Omental fat pad (tissue), 4 donors: ENCODE measurements at places on chromosomes 2 and 18.
A peak's percentile ranks its signal among the peaks of the same experiment; 100 is the strongest.

DNA sequence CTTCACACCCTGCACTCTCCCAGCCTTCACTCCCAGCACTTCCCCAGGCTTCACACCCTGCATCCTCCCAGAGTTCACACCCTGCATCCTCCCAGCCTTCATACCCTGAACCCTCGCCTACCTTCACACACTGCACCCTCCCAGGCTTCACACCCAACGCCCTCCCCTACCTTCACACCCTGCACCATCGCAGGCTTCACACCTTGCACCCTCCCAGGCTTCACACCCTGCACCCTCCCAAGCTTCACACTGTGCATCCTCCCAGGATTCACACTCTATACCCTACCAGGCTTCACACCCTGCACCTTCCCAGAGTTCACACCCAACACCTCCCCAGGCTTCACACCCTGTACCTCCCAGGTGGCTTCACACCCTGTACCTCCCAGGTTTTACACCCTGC is 448.7 kb upstream of the MYT1L start:
- DNase-seq, result no peak

GRCh38 chr2:236158969-236159777 is 9.0 kb downstream of the GBX2 start:
- DNase-seq, result no peak

DNA sequence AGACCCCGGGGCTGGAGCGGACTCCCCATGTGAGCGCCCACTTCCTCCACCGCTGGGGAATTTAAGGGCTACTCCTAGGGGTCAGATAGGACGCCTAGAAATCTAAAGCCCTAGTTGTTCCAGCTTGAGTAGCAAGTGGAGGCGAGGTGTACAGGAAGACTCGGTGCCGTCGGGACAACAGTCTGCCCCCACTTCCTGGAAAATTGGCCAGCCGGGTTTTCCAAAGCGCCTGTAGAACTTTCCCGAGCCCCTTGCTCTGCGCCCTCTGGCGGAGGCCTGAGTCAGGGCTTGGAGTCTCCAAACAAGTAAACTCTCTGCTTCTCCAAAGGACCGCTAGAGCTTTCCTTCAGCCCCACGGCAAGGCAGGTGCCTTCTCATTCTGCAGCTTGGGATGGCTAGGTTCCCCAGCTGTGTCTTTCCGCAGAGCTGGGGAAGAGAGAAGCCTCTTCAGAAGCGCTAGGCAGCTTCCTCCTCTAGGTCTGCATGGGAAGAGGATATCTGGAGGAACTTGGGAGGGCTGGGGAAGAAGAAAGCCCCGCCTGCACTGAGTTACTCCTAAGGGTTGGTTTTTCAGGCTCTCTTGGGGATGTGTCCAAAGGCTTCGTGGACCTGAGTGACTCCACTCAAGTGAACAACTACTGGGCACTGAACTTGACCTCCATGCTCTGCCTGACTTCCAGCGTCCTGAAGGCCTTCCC is 681 bp downstream of the SPR start:
- peak; percentile 79 for DNase-seq

DNA sequence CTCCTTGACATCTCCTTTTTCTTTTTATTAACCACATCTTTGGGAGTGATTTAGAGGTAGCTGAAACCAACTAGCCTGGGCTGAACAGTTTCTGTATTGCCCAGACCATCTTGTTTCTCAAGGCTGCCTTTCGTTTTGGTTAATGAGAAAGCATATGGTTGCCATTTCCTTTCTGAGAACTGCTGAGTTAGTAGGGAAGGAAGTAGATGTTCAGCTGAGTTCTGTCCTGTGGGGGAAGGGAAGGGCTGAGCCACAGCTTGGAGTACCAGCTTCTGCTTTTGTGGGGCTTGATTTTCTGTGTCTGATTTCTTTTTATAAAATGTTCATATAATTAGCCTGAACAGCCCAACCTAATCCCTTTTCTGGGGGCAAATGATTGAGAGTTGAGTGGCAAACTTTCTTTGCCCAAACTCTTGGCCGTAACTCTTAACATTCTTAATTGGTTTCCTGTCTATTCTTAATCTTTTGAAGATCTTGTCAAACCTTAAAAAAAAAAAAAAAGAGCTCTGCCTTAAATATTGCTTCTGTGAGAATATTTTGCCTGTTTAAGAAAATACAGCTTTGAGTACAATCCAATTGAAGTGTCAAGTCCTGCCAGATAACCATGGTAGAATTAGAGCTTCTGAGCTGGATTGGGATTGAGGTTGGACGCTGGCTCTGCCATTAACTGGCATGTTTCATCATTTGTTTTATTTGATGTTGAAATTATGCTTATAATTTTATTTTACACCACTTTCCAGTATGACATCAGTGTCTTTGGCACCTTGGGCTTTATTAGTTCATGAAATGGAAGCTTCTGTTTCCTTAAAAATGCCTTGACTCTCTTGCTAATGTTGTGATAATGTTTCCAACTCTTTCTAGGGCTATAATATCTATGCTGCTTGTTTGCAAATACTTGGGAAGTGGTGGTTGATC is 1.9 kb upstream of the NABP1 start:
- no peak for DNase-seq

GRCh38 chr18:63237881-63238692 is 81.5 kb downstream of the BCL2 start:
- no peak for DNase-seq

GRCh38 chr18:39453882-39454281 is 1888.3 kb upstream of the CELF4 start:
- DNase-seq, result no peak

GRCh38 chr2:227388537-227389011 is 825 bp upstream of the SCYGR1 start:
- no peak for DNase-seq

GRCh38 chr18:25962919-25963318 is 127.5 kb downstream of the SS18 start:
- DNase-seq, result no peak
